Sigmoid colon (tissue), 7 donors: ENCODE measurements at places on chromosomes 7 and 10. TPM values are rescaled to one million over a fixed set of nuclear protein-coding genes. Genes with fewer than 3 reads are reported as not detected.

GRCh38 chr10:78507510-78508160 is 474.0 kb downstream of the RPS24 start:
- no peak overlapping the region for H3K4me3 ChIP-seq
- peak; percentile 79 for DNase-seq
- H3K36me3 ChIP-seq: no peaks in the 10 kb centered on the region
- no peaks in the 10 kb centered on the region for H3K27me3 ChIP-seq
- peaks cover 67% of the 10 kb centered on the region for H3K4me1 ChIP-seq
- H3K27ac ChIP-seq: peak overlapping the region; percentile 86

DNA sequence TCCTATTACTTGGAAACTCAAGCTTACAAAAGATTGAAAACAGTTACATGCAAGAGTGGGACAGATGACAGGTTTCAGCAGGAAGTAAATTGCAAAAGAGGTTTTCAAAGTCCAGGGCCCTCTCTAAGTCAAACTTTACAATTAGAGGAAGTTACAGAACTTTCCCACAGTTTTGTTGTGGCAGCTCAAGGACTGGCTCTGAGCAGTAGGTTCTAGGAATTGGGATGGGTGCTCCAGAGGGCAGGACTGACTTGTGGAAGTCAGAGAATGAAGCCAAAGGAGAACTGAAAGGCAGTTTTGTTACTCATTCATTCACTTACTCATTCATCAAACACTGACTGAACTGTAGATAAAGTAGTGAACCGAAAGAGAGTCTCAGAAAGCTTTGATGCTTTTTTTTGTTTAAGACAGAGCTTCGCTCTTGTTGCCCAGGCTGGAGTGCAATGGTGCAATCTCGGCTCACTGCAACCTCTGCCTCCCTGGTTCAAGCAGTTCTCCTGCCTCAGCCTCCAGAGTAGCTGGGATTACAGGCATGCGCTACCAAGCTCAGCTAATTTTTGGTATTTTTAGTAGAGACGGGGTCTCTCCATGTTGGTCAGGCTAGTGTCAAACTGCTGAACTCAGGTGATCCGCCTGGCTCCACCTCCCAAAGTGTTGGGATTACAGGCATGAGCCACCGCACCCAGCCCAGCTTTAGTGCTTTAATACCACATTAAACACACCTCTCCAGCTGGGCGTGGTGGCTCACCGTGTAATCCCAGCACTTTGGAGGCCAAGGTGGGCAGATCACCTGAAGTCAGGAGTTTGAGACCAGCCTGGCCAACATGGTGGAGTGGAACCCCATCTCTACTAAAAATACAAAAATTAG is 66.8 kb upstream of the CCNJ start:
- H3K36me3 ChIP-seq: no peaks in the 10 kb centered on the region
- no peaks in the 10 kb centered on the region for H3K27me3 ChIP-seq
- H3K27ac ChIP-seq: no peak overlapping the region
- no peak overlapping the region for H3K4me3 ChIP-seq

The OR2A1 gene
- 0.16 TPM for total RNA-seq

The SPDYE3 gene
- not detected for total RNA-seq

DNA sequence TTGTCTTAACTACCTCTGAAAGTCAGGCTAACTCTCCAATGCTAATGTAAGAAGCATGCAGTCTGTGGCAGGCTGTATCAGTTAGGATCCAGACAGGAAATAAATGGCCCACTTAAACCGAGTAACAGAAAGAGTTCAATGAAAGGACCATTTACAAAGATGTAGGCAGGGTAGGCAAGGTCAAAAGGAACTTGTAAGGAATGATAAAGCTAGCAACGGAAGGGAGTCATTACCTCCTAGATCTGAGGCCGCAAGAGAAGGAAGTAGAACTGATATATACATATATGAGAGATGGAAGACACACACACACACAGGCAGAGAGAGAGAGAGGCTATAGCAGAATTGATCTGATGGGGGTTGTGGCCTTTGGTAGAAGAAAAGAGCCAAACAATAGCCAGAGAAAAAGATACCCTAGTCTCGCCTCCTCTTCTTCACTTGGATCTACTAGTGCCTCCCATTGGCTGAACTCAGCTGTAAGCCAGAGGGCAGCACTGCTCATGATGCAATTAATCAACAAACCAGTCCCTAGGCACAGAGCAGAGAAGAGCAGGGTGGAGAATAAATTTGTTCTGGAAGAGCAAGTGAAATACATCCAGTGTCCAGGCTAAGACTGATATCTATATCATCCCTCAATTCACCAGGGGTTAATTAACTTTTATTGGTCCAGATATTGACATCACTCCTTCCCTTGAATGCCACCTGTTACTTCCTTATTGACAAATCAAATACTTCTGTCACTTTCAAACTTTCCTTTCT is 91.2 kb downstream of the LSMEM1 start:
- H3K36me3 ChIP-seq: no peaks in the 10 kb centered on the region
- no peak overlapping the region for H3K27ac ChIP-seq
- no peak overlapping the region for H3K4me3 ChIP-seq
- no peaks in the 10 kb centered on the region for H3K27me3 ChIP-seq
- H3K4me1 ChIP-seq: peaks cover 16% of the 10 kb centered on the region
- no peak for DNase-seq

The CACNB2 gene
- 56.9 TPM for total RNA-seq

DNA sequence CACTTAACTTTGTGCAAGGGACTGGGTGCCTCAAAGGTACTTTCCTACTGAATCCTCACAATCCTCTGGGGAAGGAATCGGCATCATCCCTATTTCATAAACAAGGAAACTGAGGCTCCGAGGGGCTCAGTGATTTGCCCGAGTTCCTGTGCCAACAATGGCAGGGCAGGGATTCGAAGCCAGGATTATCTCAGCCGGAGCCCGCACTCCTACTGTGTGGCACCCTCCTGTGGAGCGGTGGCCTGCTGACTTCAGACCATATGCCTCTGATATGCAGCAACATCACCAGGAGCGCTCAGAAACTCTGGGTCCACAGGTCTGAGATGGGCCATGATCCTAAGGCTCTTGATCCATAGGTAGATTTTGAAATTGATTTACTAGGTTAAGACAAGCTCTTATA is 46.6 kb downstream of the PODXL start:
- H3K27ac ChIP-seq: no peak overlapping the region
- no peaks in the 10 kb centered on the region for H3K27me3 ChIP-seq
- H3K36me3 ChIP-seq: peaks cover 21% of the 10 kb centered on the region
- DNase-seq: no peak

- H3K4me1 ChIP-seq: no peaks in the 10 kb centered on the region
- no peaks in the 10 kb centered on the region for H3K36me3 ChIP-seq
- peak overlapping the region; percentile 73 for H3K4me3 ChIP-seq
- peak; percentile 82 for DNase-seq
Measured at GRCh38 chr10:103451091-103451813, 918 bp downstream of the CALHM2 start.

DNA sequence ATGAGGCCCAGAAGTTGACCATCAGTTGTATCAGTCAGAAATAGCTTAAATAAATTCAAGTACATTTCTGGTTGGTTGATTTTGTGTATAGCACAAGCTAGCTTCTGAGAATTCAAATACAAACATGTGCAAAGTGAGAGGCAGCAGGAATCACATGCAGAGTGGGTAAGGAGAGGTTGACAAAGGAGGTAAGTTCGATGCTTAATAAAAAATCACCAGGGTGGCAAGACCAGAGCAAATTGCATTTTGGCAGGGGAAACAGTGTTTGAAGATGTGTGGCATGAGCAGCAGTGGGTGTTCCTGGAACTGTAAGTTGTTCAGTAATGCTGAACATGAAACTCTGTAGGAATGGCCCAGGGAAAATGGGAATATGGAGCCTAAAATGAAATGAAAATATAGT is 52.6 kb downstream of the GNAI1 start:
- no peak overlapping the region for H3K27ac ChIP-seq
- no peak for DNase-seq
- no peak overlapping the region for H3K4me3 ChIP-seq
- no peaks in the 10 kb centered on the region for H3K4me1 ChIP-seq
- no peaks in the 10 kb centered on the region for H3K36me3 ChIP-seq

The GARIN1A gene
- 2.2 TPM for total RNA-seq

The RABGEF1 gene
- 38.8 TPM for total RNA-seq

DNA sequence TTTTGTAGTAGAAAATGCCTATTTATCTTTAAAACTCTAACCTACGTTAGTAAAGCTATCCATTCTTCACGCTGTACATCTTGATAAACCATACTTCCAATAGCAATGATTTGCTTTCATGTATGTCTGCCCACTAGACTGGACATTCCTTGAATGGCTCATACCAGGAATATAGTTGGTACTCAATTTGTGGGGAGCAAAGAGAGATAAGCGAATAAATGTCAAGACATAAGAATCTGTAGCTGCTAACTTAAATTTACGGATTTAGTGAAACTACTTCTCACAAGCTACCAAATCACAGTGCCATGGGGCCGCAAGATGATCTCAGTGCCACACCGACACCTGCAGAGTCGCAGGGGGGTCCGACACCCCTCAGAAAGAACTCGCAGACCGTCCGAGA is 763 bp upstream of the RALA start:
- H3K4me3 ChIP-seq: peak overlapping the region; percentile 83
- H3K36me3 ChIP-seq: no peaks in the 10 kb centered on the region
- H3K27ac ChIP-seq: peak overlapping the region; percentile 87
- no peak for DNase-seq

DNA sequence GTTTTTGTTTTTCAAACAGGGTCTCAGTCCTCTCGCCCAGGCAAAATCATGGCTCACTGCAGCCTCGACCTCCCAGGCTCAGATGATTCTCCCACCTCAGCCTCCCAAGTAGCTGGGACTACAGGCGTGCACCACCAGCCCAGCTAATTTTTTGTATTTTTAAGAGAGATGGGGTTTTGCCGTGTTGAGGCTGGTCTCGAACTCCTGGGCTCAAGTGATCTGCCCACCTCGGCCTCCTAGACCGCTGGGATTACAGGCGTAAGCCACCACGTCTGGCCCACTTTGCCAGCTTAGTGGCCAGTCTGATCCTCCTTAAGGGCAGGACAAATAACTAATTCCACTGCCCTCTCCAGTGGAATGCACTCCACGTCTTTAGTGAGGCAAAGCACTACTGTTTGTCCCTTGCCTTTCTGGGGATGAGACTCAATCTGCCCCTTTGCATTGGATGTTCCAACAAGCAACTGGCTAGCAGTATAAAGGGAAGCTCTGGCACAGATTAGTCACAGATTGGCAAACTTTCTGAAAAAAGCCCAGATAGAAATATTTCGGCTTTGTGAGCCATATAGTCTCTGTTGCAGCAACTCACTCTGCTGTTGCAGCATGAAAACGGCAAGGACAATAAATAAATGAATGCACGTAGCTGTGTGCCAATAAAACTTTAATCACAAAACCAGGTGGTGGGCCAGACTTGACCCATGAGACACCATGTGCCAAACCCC is 143.8 kb upstream of the RHEB start:
- no peaks in the 10 kb centered on the region for H3K27me3 ChIP-seq
- DNase-seq: no peak
- no peaks in the 10 kb centered on the region for H3K36me3 ChIP-seq
- no peak overlapping the region for H3K27ac ChIP-seq
- H3K4me3 ChIP-seq: no peak overlapping the region

GRCh38 chr10:110827410-110827809 is 44.3 kb upstream of the PDCD4 start:
- DNase-seq: no peak
- no peak overlapping the region for H3K4me3 ChIP-seq

- no peak for DNase-seq
- no peaks in the 10 kb centered on the region for H3K36me3 ChIP-seq
- H3K27ac ChIP-seq: no peak overlapping the region
Measured at GRCh38 chr10:57657164-57657765, 610.4 kb downstream of the IPMK start.

DNA sequence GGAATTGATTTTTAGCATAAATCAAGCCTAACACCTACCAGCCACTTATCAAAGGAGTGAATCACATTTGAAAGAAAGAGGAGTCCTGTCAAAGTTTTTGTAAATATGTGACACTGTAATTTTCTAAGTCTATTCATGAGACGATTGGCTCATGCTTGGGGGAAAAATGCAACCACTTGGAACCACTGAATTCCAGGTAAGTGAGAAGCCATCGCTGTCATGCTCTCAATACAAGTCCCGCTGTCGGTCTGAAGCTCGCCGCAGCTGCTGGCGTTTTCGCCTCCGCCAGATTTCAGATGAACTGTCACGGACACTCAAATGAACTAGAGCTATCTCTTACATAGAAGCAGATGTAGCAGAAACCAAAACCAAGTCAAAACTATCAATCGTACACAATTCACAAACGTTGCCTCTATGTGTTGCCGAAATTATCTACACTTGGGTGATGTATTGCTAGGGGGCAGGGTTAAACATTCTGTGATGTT is 279.8 kb upstream of the FZD8 start:
- H3K4me3 ChIP-seq: no peak overlapping the region
- no peak for DNase-seq
- no peaks in the 10 kb centered on the region for H3K36me3 ChIP-seq
- no peaks in the 10 kb centered on the region for H3K27me3 ChIP-seq

- H3K4me3 ChIP-seq: no peak overlapping the region
- no peaks in the 10 kb centered on the region for H3K4me1 ChIP-seq
- H3K27ac ChIP-seq: peak overlapping the region; percentile 47
- DNase-seq: peak; percentile 83
- H3K36me3 ChIP-seq: no peaks in the 10 kb centered on the region
Measured at GRCh38 chr10:61779950-61780659, 117.4 kb downstream of the CABCOCO1 start.

DNA sequence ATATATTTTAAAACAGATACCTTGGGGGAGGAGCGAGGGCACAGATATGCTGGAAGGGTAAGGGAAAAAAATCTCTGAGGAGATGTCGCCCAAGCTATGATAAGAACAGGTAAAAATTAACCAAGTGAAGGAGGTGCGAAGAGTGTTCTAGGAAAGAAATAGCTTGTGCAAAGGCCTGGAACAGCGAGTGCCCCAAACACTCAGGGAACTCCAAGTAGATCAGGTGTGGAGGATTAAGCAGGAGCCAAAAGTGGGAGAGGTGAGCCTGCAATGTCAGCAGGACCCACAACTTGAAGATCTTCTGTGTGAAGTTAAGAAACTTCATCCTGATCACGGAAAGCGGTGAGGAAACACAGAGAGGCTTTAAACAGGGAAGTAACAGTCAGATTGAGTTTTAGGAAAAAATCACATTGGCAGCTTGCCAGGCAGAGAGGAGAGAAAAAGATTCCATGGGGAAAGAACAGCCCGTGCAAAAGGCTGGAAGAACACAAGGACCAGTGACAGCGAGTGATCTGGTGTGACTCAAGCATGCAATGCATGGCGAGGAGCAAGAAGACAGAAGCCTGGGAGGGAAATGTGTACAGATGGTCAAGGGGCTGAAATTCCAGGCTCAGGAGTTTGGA is 30.7 kb downstream of the FGF8 start:
- no peak for DNase-seq
- no peaks in the 10 kb centered on the region for H3K4me1 ChIP-seq
- no peak overlapping the region for H3K27ac ChIP-seq
- H3K4me3 ChIP-seq: no peak overlapping the region
- peaks cover 12% of the 10 kb centered on the region for H3K27me3 ChIP-seq
- no peaks in the 10 kb centered on the region for H3K36me3 ChIP-seq

- H3K36me3 ChIP-seq: no peaks in the 10 kb centered on the region
- H3K4me3 ChIP-seq: no peak overlapping the region
- H3K4me1 ChIP-seq: no peaks in the 10 kb centered on the region
- no peaks in the 10 kb centered on the region for H3K27me3 ChIP-seq
- no peak for DNase-seq
Measured at GRCh38 chr7:139623518-139623917, 100.0 kb downstream of the CLEC2L start.
